ENCODE measurements at places on chromosomes 3 and 15. TPM values are rescaled to one million over a fixed set of nuclear protein-coding genes. Genes with fewer than 3 reads are reported as not detected.

DNA sequence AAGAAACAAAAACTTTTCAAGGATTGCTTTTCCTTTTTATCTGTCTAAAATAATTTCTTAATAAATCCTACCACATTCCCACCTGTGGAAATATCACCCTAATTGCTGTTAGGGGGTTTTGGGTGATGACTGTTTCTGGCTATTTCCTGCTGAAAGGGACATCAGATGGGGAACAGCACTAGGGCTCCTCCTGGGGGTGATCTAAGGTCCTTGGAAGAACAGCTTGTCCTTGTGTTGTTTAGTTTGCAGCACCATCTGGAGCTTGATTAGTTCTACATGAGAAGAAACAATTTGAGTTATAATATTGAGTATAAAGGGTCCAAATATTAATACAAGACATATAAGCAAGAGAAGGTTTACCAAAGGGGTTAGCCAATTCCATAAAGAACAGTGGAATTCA, 18.7 kb downstream of the OR5H15 start:
- H3K27ac ChIP-seq: no peak overlapping the region
- H3K27me3 ChIP-seq: no peaks in the 10 kb centered on the region

- H3K27ac ChIP-seq: no peak overlapping the region
- H3K27me3 ChIP-seq: no peaks in the 10 kb centered on the region
- no peak overlapping the region for H3K4me3 ChIP-seq
- no peak for DNase-seq
- H3K36me3 ChIP-seq: no peaks in the 10 kb centered on the region
Observed at GRCh38 chr15:83955806-83956265, 279.7 kb upstream of the GOLGA6L4 start.

- H3K4me3 ChIP-seq: no peak overlapping the region
- H3K27me3 ChIP-seq: no peaks in the 10 kb centered on the region
- no peak for DNase-seq
- peaks cover 2% of the 10 kb centered on the region for H3K4me1 ChIP-seq
- H3K27ac ChIP-seq: no peak overlapping the region
- no peaks in the 10 kb centered on the region for H3K36me3 ChIP-seq
Observed at GRCh38 chr3:23991306-23991682, 46.2 kb downstream of the NR1D2 start.

GRCh38 chr15:100635406-100636071, 33.1 kb downstream of the ASB7 start:
- H3K4me1 ChIP-seq: no peaks in the 10 kb centered on the region
- no peak overlapping the region for H3K27ac ChIP-seq
- H3K36me3 ChIP-seq: no peaks in the 10 kb centered on the region
- DNase-seq: no peak
- no peaks in the 10 kb centered on the region for H3K27me3 ChIP-seq

DNA sequence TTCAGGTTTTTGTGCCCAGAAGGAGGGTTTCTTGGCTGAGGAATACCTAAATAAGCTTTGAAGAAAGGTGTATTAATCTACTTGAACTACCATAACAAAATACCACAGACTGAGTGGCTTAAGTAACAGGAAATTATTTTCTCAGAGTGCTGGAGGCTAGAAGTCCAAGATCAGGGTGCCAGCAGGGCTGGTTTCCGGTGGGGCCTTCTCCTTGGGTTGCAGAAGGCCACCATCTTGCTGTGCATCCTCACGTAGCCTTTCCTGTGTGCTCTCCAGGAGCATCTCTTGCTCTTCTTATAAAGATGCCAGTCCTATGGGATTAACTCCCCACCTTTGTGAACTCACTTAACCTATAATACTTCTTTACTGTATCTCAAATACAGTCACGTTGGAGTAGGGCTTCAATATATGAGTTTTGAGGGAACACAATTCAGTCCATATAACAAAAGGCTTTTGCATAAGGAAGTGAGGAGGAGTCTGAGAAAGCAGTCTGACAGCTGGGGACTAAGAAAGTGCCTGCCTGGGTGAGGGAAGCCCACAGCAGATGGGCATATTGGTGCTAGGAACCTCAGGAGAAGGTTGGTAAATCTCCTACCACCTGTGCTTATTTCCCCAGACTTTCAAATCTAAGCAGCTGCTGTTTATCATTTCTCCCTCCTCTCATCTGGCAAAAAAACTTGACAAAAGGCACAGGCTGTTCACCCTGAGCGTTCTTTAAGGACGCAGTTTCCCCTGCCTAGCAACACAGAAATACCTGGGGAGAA, 89.6 kb upstream of the CBLB start:
- no peak overlapping the region for H3K27ac ChIP-seq
- no peaks in the 10 kb centered on the region for H3K27me3 ChIP-seq
- no peak for DNase-seq
- H3K4me3 ChIP-seq: no peak overlapping the region
- H3K36me3 ChIP-seq: no peaks in the 10 kb centered on the region
- no peaks in the 10 kb centered on the region for H3K4me1 ChIP-seq

The COPG1 gene
- 211 TPM for total RNA-seq

- H3K27ac ChIP-seq: no peak overlapping the region
- no peak for DNase-seq
- H3K27me3 ChIP-seq: no peaks in the 10 kb centered on the region
- H3K36me3 ChIP-seq: no peaks in the 10 kb centered on the region
- H3K4me3 ChIP-seq: no peak overlapping the region
Observed at GRCh38 chr3:69749461-69749860, 10.2 kb downstream of the MITF start.

DNA sequence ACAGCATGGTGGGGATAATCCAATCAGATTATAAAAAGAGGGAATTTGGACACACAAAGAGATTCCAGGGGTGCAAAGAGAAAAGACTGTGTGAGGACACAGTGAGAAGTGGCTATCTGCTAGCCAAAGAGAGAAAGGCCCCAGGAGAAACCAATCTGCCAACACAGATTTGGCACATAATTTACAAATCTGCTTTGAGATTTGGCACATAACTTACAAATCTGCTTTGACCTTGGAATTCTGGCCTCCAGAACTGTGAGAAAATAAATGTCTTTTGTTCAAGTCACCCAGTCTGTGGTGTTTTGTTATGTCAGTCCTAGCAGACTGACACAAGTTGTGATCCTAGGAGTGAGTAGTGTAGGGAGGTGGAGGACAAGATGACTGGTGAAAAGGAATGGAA, 3.5 kb upstream of the TM4SF18 start:
- H3K4me3 ChIP-seq: no peak overlapping the region
- H3K36me3 ChIP-seq: no peaks in the 10 kb centered on the region
- DNase-seq: no peak
- H3K4me1 ChIP-seq: peaks cover 29% of the 10 kb centered on the region
- no peaks in the 10 kb centered on the region for H3K27me3 ChIP-seq
- H3K27ac ChIP-seq: no peak overlapping the region

- H3K36me3 ChIP-seq: no peaks in the 10 kb centered on the region
- no peaks in the 10 kb centered on the region for H3K27me3 ChIP-seq
- H3K4me3 ChIP-seq: no peak overlapping the region
- DNase-seq: no peak
- H3K27ac ChIP-seq: no peak overlapping the region
Observed at GRCh38 chr3:137294139-137294538, 336.4 kb downstream of the IL20RB start.

- no peak for DNase-seq
- no peaks in the 10 kb centered on the region for H3K27me3 ChIP-seq
- H3K4me1 ChIP-seq: no peaks in the 10 kb centered on the region
- H3K36me3 ChIP-seq: no peaks in the 10 kb centered on the region
Observed at GRCh38 chr3:65245133-65246063, 557.6 kb upstream of the ADAMTS9 start.

- H3K36me3 ChIP-seq: no peaks in the 10 kb centered on the region
- H3K27me3 ChIP-seq: no peaks in the 10 kb centered on the region
Observed at GRCh38 chr3:13039213-13039896, 33.9 kb downstream of the IQSEC1 start.

GRCh38 chr15:51076524-51077220, 18.0 kb downstream of the TNFAIP8L3 start:
- H3K27me3 ChIP-seq: no peaks in the 10 kb centered on the region
- DNase-seq: no peak
- H3K27ac ChIP-seq: no peak overlapping the region
- peaks cover 9% of the 10 kb centered on the region for H3K4me1 ChIP-seq

- H3K36me3 ChIP-seq: no peaks in the 10 kb centered on the region
- no peaks in the 10 kb centered on the region for H3K27me3 ChIP-seq
- H3K4me1 ChIP-seq: no peaks in the 10 kb centered on the region
- H3K27ac ChIP-seq: no peak overlapping the region
- no peak overlapping the region for H3K4me3 ChIP-seq
Observed at GRCh38 chr15:62549345-62549970, 384.4 kb upstream of the C2CD4B start.

DNA sequence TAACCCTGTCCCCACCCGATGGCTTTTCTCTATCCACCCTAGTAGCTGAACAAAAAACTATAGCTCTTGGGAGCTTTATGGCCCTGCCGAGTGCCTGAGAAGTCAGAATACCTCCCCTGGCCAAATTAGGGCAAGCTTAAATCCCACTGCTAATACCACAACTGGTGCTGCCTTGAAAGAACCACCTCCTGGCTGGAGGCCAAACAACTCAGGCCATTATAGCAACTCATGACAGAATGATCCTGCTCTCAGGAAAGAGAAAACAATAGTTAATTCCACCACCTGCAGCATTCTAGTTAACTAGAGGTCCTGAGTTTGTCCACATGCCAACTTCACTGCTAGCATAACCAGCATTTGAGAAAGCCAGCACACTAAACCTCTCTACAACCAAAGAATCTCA, 123.2 kb downstream of the RTP4 start:
- no peak overlapping the region for H3K4me3 ChIP-seq
- H3K27me3 ChIP-seq: no peaks in the 10 kb centered on the region
- no peak overlapping the region for H3K27ac ChIP-seq
- no peaks in the 10 kb centered on the region for H3K36me3 ChIP-seq

- DNase-seq: no peak
- H3K36me3 ChIP-seq: no peaks in the 10 kb centered on the region
- no peak overlapping the region for H3K27ac ChIP-seq
Observed at GRCh38 chr3:56118968-56119367, 349.3 kb downstream of the ERC2 start.

The SNTN gene
- total RNA-seq: 9.6 TPM

DNA sequence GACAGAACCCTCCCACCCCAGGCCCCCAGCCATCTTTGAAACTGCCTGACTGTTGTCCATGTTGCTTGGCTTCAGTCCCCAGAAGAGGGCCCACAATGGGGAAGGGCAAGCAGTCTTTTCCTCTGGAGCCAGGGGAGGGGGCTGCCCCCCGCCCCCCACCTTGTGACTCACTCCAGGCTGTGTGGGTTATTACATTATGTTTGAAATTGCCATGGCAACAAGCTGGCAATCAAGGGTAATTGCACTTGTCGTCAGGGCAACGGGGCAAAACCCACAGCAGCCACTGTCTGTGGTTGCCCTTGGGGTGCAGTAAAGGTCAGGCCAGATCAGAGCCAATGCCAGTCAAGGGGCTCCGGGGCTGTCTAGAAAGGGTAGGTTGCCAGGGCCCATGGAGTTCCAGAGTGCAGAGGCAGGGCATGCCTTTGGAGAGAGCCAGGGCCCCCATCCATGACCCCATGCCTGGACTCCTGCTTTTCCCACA, 3.1 kb upstream of the CAMKV start:
- peaks cover 26% of the 10 kb centered on the region for H3K27me3 ChIP-seq
- H3K4me3 ChIP-seq: no peak overlapping the region
- no peaks in the 10 kb centered on the region for H3K36me3 ChIP-seq
- DNase-seq: no peak
- H3K27ac ChIP-seq: no peak overlapping the region

Measured in left lung (tissue), 14 donors.